Activated T-cell treated with anti-CD3 and anti-CD28 coated beads for 24 hours (primary cell): ENCODE measurements at places on chromosomes 11 and 22.

GRCh38 chr11:117193130-117194020 is 5.8 kb upstream of the TAGLN start:
- no peak for DNase-seq

DNA sequence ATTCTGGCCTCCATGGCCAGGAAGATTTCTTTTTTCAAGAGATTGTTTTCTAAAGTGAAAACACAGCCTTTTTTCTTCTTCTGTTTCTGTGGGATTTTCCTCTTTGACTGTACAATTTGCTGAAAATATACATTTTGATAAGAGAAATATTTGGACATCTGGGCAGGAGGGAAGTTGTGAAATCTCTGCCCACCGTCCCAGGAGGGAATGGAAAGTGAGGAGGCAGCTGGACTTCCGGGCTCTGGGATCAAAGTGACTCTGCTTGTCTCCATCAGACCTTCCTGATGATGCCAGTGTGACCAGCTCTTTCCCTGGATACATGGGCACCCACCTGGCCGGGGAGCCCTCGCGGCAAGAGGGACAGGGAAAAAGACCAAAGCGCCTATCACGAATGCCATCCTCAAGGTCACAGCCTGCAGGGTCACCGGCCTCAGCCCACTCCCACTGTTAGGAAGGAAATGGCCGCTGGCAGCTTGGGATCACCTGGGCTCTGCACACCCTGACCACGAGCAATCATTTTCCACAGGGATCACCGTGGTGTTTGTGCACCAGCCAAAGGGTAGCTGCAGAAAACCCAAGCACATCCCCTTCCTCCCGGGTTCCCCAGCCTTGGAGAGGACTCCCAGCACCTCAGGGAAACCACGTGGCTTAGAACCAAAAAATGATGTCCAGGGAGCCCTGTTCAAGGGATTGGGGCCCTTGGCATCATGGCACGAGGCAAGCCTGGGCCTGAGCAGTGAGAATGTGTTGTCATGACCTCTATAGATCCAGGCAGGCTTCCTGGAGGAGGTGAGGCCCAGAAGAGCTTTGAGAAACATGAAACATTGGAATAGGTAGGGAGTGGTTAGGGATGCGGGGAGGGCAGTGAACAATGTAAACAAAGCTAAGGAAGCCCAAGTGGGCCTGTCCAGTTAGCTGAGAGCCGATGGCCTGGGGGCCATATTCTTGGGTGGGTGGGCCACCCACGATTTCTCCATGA is 29.1 kb upstream of the CCND1 start:
- DNase-seq = no peak

DNA sequence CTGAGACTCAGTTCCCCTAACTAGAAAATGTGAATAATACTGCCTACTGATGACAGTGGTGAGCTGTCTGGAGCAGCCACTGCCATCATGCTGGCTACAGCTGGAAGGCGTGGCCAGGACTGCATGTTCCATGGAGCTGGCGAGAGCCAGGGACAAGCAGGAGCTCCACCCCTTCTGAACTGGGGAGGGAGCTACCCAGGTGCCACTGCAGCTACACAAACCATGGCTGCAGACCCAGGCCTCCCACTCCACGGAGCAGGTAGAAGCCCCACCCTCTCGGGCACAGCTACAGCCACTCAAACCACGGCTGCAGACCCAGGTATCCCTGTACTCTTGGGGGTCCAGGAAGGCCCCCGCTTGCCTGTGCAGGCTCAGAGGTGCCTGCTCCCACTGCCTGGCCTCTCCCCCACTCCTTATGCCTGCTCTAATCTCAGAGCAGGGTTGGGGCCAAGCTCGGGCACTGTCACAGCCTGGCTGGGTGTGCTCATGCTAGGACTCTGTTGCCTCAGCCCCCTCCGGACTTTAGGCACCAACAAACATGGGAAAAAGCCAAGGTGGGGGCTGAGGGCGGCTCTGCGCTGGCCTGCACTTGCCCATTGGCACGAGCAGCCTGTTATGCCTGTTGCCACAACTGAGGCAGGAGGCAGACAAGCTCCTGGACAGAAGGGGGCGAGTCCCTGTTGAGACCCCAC is 51.7 kb downstream of the RAB30 start:
- DNase-seq = no peak

DNA sequence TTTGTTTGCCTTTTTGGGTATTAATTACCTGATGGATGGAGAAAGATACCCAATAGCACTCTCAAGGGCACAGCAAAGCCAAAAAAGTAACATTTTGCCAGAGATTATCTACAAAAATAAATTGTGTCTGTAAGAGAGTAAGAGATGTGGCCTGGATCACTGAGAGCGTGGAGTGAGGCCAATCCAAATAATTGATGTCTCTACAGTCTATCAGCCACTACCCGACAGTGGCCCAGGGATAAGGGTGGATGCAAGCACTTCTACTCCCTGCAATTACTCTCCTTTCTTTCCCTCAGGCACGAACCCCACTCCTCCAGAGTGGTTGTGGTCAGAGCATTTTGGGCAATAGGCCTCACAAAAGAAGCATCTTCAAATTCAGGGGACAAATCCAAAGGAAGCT is 92.3 kb upstream of the ZC3H12C start:
- no peak for DNase-seq

GRCh38 chr11:106496677-106497076 is 419.2 kb downstream of the AASDHPPT start:
- no peak for DNase-seq

DNA sequence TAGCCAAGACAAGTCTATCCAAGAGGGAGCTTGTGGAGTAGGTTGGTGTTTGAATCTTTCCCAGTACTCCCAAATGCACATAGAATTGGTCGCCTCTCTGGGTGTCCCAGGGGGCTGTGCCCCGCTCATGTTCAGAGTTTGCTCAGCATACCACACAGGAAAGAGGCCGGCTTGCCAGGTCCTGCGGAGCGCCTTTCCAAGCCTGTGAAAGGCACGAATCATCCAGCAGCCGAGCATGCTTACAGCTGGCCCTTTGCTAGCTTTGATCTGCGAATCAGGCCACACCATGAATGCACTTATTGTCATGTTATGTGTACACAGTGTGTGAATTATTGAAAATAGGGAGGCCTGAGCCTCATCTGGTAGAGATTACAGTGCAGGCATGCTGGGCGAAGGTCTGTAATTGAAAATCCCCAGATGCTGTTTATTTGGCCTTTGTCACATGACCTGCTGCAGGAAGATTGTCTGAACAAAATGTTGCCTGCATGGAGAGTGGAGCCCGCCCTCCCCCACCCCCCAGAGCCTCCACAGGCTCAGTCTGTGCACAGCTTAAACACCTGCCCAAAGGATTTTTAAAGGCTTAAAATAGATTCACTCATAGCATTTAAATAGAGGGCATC is 163.3 kb upstream of the RASSF10 start:
- no peak for DNase-seq
